ENCODE measurements at places on chromosomes 6 and 20.

DNA sequence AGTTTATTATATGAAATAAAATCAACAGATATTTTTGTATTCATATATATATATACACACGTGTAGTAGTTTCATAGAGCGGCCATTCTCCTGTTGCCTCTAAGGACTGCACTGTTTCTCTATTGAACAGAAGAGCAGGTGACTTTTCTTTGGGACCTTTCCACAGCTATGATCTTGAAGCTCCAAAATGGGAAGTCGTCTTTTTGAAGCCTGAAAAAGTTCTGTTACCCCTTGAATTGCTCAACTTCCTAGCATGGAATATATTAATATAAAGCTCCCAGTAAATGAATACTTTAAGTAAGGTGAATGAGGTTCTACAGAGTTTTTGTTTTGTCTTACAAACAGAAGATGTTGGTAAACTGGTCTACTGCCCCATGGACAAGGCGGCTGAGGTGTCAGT, 42.2 kb upstream of the ADTRP start:
- DNase-seq: no peak

DNA sequence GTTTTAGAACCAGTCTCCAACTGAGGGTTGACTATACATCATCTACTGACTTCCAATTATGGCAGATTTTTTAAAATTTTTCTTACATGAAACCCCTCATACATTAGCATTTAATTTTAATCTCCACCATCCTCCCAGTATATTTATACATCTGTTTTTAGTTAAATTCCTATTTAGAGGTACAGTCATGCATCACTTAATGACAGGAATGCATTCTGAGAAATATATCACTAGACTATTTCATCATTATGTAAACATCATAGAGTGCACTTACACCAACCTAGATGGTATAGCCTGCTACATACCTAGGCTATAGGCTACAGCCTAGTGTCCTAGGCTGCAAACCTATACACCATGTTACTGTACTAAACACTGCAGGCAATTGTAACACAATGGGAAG, 316.7 kb upstream of the MARCKS start:
- no peak for DNase-seq

GRCh38 chr20:17841751-17842215, 126.8 kb downstream of the SNX5 start:
- no peak for DNase-seq

- no peak for DNase-seq
These were observed 147.5 kb upstream of the SYNDIG1 start for GRCh38 chr20:24321973-24322372.

- DNase-seq: no peak
These were observed 85.9 kb downstream of the JARID2 start for GRCh38 chr6:15331629-15332251.

DNA sequence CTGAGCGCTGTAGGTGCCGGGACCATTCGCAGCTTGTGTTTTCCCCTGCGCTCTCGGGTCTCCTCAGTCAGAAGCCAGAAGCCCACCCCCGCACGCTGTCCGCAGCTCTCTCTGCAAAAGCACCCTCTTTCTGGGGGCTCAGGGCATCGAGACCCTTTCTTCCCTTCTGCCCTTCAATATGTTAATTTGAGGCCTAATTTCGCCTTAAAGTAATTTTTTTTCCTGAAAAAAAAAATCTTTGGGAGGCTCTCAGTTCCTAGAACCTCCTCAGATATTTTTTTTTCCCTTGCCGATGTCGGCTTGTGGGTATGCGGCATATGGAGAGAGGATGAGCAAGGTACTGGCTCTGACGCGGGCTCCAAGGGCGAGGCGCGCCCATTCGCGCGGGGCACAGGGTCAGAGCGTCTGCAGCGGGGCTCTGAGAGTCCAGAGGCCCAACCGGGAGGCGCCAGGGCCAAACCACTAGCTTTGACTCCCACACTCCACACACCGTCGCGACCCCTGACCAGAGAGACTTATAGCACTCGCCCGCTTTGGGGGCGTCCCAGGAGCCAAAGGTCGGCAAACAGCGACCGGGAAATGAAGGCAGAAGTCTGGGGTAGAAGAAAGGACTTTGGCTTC, 893 bp downstream of the PRDM13 start:
- no peak for DNase-seq

- DNase-seq: no peak
These were observed 146.2 kb downstream of the COL21A1 start for GRCh38 chr6:56101141-56101553.

- no peak for DNase-seq
These were observed 7.0 kb downstream of the CEBPB start for GRCh38 chr20:50197463-50198179.

GRCh38 chr6:100468016-100468622, 3.4 kb upstream of the SIM1 start:
- DNase-seq: no peak

- no peak for DNase-seq
These were observed 51.7 kb downstream of the FAM50B start for GRCh38 chr6:3900744-3901336.

- DNase-seq: no peak
These were observed 29.4 kb downstream of the PNLDC1 start for GRCh38 chr6:159829526-159829925.

DNA sequence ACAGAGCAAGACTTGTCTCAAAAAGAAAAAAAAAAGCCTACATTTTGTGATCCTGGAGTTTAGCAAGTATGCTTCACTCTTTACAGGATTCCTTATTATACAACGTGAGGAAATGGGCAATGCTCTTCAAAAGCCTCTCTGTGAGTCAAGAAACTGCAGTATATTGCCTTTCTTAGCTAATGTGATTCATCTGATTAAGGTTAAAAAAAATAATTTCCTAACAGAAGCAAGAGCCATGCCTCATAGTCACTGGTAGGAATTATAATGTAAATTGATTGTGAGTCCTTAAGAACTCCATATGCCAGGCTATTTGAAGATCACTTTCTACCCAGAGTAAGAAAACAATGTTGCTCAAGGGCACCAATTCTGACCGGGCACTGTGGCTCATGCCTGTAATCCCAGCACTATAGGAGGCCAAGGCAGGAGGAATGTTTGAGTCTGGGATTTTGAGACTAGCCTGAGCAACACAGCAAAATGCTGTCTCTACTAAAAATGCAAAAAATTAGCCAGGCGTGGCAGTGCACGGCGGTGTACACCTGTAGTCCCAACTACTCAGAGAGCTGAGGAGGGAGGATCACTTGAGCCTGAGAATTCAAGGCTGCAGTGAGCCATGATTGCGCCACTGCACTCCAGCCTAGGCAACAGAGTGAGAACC, 43.3 kb downstream of the SLC26A8 start:
- no peak for DNase-seq

- DNase-seq: no peak
These were observed 9.3 kb upstream of the NQO2 start for GRCh38 chr6:2990248-2990931.

GRCh38 chr6:85568411-85568810, 25.2 kb downstream of the SNX14 start:
- no peak for DNase-seq

GRCh38 chr6:5712349-5713215, 294.1 kb downstream of the NRN1 start:
- DNase-seq: no peak

- DNase-seq: peak; percentile 68
These were observed 105.0 kb downstream of the MRPL14 start for GRCh38 chr6:44022296-44022661.

DNA sequence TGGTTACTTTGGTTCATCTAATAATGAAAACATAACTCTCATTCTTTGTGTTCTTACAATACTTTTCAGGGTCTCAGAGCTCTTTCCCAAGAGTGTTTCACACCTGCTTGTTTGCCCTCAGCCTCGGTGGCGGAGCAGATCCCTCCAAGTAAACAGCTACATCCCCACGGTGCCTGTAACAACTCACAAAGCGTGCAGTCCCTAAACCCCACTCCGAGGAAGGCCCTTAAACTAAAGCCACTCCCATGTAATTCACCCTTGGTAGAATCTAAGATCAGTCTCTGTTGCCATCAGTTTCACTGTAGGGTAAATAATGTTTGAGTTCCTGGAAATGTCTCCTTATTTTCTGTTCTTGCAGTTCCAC, 101.1 kb downstream of the TFAP2A start:
- DNase-seq: no peak

DNA sequence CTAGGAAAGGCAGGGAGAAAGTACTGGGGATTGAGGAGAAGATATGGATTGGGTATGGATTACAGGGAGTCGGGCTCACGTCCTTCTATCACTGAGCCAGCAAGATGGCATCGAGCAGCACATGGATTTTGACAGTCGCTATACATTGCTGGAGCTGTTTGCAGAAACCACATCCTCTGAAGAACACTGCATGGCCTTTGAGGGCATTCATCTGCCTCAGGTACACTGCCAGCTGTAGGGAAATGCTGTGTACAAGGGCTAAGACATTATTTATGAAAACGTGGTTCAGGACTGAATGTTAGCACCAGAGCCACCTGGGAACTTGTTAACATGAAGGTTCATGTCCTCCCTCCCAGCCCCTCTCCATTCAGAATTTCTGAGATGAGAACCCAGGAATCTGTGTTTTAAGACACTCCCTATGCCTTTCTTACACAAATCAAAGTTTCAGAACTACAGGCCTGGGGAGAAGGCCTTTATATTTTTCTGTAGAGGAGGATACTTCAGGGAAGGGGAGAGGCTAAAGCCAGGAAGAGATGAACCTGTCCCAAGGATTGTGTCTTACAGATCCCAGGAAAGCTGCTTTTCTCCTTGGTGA, 3.5 kb downstream of the CUL9 start:
- no peak for DNase-seq

GRCh38 chr6:35237476-35237875, 22.1 kb upstream of the ZNF76 start:
- DNase-seq: no peak

DNA sequence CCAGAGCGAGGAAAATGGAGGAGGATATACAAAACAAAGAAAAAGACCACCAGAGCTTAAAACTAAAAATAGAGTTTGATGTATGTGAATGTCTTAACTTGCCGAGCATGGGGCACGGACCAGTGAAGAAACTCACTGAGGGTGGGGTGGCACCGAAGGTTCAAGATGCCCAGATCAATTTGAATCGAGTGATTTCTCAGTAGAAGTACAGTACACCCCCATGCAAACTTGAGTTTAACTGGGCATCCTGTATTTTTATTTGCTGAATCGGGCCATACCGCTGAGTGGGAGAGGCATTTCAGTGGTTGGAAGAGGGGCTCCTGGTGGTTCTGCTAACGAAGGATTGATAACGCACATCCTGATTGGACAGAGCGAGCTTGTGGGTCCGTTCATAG, 81.7 kb downstream of the ANKRD60 start:
- no peak for DNase-seq

DNA sequence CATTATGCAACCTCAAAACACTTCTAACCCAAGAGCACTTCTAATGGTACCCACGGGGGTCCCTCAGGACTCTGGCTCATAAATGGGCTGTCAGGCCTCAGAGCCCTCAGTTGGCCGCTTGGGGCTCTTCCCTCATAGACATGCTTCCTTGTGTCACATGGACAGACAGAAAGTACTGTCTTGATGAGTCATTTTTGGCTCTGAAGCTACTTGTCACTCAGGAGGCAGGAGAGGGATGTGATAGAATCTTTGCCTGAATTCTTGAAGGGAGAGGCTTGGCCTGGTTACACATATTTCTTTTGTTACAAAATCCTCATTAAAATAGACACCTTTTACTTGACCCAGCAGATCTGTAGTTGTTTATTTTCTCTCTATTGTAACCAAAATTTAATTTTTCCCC, 15.1 kb upstream of the EDN1 start:
- DNase-seq: no peak

Measured in aorta (tissue), 5 donors.